ENCODE measurements at places on chromosomes 5 and 9.

DNA sequence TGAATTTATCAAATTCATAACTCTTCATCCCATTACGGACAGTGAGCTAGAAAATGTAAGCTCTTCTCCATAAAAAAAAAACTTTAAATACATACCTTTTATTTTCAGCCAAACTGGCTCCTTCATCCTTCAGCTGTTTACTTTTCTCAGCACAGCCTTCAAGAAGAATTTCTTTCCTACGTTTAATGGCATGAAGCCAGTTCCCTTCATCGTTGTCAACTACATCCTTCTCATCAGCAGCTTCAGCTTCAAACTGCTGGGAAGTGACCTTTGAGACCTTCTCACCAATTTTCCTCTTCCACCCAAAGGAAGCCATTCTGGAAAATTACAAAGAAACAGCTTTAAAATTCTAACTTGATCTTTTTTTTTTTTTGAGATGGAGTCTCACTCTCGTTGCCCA lies 9.1 kb downstream of the TTC33 start:
- DNase-seq = no peak

GRCh38 chr9:2837915-2838314 lies 6.0 kb downstream of the PUM3 start:
- DNase-seq = no peak

DNA sequence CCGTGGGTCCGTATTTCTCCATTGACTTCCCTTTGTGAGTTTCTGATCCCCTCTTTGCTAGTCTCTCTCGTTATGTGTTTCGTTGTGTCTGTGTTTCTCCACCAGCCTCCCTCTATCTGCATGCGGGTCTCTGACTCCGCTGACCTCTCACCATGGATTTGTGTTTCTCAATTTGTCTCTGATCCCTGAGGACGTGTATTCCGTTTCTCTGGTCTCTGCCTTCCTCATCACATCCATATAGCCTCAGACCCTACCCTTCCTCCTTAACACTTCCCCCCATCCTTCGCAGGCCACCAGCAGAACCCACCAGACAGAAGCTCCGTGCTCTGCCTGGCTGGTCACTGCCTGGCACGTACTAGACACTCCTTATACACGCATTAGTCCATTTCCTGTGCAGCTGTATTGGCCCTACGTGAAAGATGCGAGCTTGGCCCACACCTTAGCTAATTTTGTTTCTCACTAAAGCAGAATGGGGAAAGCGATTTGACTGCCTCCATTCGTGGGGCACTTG lies 631 bp downstream of the B4GALT7 start:
- DNase-seq = no peak

DNA sequence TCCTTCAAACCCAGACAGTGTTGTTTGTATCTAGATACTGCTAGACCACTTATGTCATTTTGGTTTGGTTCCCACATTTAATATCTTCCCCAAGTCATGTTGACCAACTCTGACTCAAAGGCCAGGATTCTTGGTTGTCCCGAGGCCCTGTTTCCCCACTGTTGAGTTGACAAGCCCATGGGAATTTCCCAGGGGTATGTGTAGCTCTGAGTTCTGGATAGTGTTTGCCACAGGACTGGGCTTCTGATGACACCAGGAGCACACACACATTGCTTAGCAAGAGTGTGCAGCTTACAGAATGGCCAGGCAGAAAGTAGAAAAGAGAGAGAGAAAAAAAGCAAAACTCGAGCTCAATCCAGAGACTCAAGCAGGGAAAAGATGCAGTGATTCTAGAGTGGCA lies 214.4 kb downstream of the NXNL2 start:
- no peak for DNase-seq

DNA sequence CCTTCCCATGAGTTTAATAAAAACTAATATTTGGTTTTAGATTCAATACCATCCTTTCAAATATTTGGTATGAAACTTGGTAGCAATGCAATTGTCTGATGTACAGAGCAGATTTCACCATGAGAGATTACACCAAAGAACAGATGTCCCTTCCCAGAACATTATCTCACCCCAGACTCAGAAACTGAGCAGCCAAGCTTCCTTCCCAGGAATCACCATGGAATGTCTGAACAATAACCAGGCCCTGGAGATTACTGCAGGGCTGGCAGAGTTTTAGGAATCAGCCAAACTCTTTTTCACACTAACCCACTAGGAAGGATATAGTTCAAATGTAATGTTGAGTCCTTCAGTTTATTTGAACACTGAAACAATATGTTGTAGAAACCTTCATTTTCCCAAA lies 23.9 kb downstream of the CLTA start:
- DNase-seq = no peak

DNA sequence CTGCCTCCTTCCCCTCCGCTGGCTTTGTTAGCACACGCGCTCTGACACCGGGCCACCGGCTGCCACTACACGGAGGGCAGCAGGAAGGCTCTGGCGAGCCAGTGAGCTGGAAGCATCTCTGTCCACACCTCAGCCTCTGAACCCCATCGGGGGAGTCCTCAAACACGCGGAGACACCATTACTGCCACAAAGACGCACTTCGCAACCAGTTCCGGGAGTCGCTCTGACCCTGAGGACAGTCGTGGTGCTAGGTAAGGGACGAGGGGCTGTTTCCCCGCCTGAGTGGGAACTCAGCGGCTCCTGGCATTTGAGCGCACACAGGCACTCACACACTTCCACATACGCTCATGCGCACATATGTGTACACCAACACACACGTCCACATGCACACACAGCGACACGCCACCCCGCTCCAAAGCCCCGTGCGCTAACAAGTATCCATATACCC lies 160.0 kb downstream of the C9orf152 start:
- DNase-seq = peak; percentile 16

DNA sequence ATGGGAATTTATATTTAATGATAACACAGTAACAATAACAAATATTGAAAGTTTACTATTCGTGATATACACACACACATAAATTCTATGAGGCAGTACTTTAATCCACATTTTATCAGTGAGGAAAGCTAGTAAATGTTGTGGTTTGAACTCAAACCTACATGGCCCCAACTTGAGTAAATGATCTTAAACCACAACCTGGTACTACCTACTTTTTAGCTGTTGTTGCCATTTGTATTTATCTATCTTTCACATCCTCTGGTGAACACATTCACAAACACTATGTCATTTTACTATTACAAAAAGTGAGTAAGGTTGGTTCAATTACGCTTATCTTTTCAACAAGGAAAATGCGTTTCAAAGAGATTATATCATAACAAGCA lies 186.1 kb downstream of the SMC2 start:
- DNase-seq = no peak

- no peak for DNase-seq
Measured at GRCh38 chr9:124928116-124928515, 12.8 kb downstream of the GOLGA1 start.

DNA sequence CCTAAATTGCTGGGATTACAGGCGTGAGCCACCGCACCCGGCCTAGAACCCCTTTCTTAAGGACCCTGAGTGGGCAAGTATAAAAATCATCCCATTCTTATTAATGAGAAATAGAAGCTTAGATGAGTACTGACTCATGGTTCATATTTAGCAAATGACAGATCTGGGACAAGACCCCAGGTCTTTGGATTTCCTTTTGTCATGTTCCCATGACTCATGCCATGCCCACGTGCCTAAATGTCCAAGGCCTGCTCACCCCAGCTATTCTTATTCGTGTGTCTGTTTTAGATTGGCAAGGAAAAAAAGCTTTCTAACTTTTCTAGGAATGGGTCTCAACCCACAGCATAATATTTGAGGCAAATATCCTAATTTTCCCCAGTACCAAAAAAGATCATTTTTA lies 57.7 kb upstream of the RPS23 start:
- no peak for DNase-seq

GRCh38 chr9:98323831-98324135 lies 68.3 kb upstream of the TBC1D2 start:
- no peak for DNase-seq

DNA sequence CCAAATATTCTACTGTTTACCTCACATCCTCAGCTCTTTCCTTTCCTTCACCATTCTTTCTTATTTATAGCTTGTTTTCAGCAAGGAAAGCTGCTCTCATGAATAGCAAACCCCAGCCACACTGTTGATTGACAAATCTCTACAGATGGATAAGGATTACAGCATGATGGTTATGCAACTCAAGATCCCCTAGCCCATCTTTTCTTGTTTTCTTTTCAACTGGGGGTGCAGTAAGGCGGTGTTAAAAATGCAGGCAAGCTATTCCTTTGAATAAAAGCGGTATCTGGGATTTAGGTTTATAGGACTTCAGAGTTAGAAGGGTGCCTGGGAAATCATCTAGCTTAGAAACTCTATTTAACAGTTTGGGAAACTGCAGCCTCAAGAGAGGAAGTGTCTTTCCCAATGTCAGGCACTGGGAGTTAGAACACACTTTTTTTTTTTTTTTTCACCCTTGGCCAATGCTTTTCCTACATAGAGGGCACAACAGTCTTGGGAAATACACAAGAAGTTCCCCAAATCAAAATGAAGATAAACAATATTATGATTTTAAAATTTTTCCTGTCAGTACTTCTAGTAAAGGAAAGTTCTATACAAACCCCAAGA lies 2.6 kb downstream of the SPARC start:
- no peak for DNase-seq

DNA sequence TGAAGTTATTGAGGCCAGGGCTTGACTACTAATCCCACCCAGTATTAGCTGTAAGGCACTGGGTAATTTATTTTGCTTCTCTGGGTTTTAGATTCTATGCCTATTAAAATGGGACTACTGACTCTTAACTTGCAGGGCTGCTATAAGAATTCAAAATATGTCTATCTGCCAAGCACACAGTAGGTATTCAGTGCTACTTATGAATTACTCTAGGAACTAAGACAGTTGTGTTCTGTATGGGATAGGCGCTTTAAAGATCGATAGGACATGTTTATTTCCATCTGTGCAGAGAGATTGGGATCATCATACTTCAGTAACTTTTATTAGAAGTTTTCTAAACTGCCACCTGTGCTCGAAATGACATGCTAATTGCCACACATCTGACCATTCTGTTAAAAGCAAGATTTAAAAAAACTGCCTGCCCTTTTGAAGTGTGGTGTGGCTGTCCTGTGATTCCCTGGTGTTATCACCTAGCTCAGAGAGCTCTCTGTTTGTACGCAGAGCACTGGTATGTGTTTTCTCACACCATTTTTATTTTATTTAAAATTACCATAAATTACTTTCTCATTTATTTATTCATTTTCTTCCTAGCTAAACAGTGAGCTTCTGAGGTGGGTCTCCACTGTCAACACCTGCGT lies 58.7 kb downstream of the FYB1 start:
- no peak for DNase-seq

DNA sequence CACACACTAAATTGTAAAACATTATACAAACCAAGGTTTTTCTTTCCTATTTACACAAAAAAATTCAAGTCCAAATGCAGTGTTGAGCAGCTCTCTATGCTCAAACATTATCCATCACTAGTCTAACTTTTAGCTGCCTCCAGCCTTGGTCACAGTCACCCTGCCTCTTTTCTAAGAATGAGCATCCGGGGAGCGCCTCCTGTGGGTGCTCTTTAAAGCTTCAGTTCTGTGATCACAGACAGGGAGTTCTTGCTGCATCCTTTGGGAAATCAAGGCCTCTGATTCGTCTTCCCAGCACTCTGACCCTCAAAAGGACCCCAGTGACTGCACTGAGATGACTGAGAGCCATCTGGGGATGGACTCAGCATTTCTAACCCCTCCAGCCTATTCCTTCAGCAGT lies 289.6 kb downstream of the SEC61B start:
- no peak for DNase-seq
